ENCODE measurements at places on chromosomes 2 and 18.
A peak's percentile ranks its signal among the peaks of the same experiment; 100 is the strongest.

DNA sequence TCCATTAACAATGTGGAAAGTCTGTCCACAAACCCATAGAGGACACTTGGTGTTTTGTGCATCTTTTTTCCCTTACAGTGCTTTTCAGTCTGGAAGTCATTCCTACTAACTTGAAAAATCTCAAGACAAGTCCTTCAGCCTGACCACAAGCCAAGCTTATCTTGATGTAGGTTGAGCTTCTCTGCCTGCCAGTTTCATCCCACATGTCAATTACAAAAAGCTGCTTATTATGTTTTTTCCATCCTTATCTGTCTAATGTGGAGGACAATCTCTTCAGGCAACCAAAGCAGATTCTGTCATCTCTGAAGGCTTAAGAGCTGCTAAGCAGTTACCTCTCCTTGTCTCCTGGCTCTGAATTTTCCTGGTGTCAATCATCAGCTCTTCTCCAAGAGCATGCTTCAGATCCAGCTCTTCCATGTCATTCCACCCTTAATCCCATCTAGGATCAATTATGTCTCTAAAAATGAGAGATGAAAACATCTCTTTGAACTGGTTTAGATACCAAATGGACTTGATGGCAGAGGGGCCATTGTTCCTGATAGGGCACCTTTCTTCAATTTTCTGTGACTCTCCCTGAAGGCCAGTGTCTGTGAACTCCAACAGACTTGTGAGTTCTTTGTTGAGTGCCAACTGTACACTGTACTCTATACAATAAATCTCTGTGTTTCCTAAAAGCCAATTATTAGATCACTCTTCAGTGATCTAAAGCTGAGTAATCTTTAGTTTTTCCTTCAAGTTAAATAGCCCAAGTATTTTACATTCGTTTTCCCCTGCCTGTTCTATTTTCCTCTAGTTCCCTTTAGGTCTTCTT, 208.6 kb downstream of the RBM43 start:
- DNase-seq, result no peak

- no peak for DNase-seq
Measured at GRCh38 chr2:200212862-200213425, 93.5 kb upstream of the SPATS2L start.

- DNase-seq, result no peak
Measured at GRCh38 chr2:232329716-232330067, 48.9 kb upstream of the ALPP start.

DNA sequence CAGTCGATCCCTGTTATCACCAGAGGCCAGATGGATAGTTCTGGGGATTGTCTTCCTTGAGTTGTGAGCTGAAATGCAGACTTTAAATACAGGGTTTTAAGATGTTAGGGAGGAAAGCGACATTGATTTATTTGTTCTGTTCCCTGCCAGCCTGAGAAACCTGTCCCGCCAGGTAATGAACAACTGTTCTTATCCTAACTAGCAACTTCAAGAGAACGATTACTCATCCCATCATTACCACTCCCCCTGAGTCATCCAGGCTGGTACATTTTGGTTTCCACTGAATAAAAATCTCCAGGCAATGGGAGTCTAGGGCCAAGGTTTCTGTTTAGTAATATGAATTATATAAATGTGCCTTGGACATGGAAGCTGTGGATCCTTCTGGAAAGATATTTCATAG, 131.2 kb downstream of the LYPD6B start:
- no peak for DNase-seq

- no peak for DNase-seq
Measured at GRCh38 chr2:36871068-36871707, 95.1 kb downstream of the STRN start.

DNA sequence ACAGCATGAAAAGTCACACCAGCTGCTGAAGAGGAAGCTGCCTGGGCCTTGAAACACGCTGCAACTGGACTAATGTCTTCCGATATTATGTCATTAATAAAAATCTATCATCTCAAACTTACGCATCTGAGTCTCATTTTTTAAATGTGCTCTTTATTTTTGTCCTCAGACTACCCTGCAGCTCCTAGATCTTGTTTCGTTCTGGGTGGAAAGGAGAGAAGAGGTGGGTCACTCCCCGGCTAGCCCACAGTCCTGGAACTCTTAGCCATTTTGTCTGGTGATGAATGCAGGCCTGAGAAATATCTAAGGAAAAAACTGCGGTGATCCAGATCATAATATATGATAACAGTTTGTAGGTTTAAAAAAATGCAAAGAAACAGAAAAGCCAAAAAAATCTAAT, 73.3 kb downstream of the TXNL1 start:
- DNase-seq, result no peak

DNA sequence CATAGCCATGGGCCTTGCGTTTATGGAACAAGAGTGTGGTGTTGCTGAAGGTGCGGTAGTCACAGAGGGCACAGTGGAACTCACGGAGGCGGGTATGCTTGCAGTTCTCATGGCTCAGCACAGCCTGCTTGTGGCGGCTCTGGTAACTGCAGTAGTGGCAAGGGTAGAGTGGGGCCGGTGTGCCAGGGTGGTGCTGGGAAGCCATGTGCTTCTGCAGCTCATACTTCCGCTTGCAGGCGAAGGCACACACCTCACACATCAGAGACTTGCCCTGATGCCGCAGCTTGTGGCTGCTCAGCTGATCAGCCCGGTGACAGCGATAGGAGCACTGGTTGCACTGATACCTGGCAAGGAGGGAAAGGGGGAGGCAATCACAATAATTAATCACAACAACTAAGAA, 14.7 kb downstream of the ZNF142 start:
- DNase-seq, result no peak

DNA sequence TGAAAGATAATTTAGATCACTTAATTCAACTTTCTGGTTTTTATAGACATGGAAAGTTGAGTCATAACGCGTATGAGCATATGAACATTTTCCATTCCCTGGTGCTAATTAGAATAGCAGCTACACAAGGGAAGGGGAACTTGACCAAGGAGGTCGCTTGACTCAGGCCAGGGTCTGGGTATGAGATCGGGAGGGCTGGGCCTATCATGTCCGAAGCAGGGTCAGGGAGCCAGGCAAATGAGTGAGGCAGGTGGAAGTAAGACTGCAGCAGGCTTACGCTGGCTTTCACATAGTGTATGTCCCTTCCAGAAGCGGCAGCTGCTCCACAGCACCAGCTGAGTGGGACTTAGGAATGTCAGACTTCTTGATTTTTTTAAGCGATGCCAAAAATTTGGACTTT, 14.7 kb downstream of the RALB start:
- no peak for DNase-seq

GRCh38 chr2:170063456-170064235, 114.3 kb upstream of the MYO3B start:
- DNase-seq, result no peak

DNA sequence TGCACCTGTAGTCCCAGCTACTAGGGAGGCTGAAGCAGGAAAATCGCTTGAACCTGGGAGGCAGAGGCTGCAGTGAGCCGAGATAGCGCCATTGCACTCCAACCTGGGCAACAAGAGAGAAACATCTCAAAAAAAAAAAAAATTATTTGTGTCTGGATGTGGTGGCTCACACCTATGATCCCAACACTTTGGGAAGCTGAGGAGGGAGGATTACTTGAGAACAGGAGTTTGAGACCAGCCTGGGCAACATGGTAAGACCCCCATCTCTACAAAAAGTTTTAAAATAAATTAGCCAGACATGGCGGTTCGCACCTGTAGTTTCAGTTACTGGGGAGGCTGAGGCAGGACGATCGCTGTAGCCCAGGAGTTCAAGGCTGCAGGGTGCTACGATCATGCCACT, 1.6 kb upstream of the VAMP8 start:
- no peak for DNase-seq

GRCh38 chr2:74290066-74290465, 53.1 kb downstream of the SLC4A5 start:
- no peak for DNase-seq

- DNase-seq, result no peak
Measured at GRCh38 chr2:63242747-63243146, 192.1 kb downstream of the OTX1 start.

DNA sequence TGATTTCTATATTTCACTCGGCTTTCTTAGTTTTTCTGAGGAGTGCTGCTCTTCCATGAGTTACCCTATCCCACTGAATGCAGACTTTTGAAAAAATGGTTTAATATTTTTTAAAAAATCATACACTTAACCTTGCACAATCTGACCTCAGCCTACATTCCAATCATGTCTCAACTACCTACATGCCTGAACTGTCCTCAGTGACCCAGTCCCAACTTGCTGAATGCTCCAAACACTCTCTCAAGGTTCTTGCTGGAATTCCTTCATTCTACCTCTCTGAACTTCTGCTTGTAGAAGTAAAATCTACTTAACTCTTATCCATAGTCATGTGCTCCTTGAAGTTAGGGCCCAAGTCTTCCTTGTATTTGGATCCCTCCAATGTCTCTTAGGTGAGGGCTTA, 181.6 kb downstream of the XIRP2 start:
- no peak for DNase-seq

DNA sequence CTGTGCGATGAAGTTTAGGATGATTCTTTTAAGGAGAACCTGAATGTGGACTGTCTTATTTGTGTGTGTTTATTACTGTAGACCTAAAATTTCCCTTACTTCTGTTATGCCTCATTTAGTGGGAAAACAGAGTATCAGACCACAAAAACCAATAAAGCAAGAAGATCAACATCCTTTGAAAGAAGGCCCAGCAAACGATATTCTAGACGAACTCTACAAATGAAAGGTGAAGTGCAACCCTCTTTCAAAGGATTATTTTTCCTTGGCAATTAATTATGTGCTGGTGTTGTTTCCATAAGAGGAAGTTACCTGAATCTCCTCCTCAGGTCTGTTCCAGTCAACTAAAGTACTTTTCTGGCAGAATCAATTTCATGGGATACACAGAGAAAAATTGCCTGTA, 78.6 kb downstream of the EPB41L5 start:
- no peak for DNase-seq

DNA sequence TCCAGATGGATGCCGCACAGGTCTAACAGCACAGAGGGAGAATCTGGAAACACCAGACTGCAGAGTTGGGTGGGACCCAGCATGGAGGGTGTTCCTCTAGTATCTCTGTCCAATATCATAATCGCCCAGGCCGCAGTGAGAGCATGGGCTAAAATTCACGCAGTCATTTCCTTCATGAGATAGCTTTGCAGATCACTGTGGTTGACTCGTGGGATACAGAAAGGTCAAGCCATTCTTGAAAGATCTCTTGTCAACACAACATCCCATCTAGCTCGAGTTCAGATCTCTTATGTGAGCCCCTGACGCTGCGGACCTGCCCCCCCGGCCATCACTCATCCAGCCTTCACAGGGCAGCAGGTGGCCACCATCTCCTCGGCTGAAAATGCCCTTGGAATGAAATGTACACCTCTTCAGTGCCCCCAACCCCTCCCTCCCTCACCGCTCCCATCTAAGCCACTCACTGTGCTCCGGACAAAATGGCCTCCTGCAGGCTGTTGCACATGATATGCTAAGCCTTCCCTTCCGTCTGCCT, 45.9 kb downstream of the FOSL2 start:
- DNase-seq, result no peak

DNA sequence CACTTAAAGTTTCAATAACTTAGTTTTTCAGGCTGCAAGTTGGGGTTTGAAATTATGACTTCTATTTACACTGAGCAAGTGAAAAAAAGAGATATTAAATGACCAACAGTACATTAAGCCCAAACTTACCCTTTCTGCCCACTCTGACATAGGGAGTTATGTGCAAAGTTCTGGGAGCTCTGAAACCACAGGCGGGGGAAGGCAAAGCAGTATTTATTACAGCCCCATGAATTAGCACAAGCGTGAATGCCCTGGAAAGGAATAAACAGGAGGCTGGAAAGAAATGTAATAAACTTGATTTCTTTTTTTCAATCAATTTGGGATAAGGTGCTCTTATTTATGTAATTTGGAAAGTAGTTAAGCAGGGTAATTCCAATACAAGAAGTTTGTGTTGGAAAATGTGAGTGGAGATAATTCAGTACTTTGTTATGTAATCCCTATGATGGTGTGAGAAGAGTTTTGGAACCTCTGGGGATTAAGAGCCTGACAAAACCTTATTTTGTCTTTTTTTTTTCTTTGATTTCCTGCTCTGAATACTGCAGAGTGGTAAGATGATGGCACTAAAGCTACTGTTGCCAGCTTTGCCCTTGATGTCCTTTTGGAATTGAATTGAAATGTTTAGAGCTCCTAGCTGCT, 351.5 kb downstream of the ARHGAP15 start:
- DNase-seq, result no peak

GRCh38 chr2:9681427-9681817, 50.6 kb upstream of the YWHAQ start:
- DNase-seq, result no peak

DNA sequence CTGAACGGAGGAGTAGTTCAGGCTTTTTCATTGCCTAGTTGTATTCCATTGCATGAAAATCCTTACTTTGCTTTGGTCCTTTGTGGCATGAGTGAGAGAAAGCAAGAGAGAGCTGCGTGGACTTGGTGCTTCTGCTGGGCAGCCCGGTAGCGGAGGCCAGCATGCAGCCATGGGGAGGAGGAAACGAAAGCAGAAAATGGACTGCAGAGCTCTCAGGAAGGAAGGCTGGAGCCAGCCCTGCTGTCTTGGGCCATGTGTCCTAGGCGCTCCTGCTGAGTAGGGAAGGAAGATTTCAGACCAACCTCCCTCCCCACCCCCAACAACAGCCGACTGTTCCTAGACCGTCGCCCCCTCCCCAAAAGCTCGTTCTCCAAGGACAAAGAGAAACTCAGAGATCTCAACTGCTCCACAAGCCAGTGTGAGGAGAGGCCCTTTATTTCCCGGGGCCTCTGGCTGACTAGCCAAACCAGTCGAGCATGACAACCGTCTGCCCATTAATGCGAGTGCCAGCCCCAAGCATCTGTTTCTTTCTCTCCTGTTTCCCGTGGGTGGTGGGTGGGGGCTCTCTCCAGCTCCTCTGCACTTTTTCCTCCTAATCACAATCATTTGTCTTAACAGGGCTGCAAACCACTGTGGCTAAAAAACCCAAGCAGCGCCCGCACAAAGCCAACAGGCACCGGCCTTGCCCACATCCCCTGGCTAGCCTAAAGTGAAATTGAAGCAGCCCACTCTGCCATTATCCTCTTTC, 66.8 kb upstream of the FZD7 start:
- no peak for DNase-seq

GRCh38 chr2:122531290-122532071, 776.0 kb downstream of the TSN start:
- no peak for DNase-seq

- DNase-seq, result no peak
Measured at GRCh38 chr2:105712166-105712915, 32.4 kb upstream of the NCK2 start.

GRCh38 chr18:56902653-56903052, 244.2 kb upstream of the BOD1L2 start:
- DNase-seq, result no peak

DNA sequence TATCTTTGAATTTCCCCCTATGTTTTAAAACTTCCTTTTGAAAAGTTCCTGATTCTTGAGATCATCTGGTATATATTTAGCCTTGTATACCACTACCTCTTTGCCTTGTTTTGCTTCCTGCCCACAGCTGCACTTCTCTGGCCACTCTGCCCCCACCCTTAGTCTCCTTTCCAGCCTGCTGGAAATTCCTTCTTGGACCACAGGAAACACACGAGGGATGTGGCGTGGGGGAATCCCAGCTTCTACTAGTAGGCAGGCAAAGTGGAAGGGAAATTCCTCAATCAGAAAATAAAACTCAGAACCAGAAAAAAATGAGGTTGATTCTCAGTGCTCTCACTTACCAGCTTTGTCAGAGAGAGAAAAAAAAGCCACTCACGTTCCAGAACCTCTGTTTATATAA, 13.4 kb downstream of the IL18RAP start:
- DNase-seq, result no peak

GRCh38 chr18:71878226-71878625, 665.9 kb downstream of the CBLN2 start:
- DNase-seq, result no peak

- DNase-seq, result no peak
Measured at GRCh38 chr2:189276277-189276676, 96.7 kb upstream of the COL5A2 start.

- DNase-seq, result peak; percentile 55
Measured at GRCh38 chr2:1219901-1220573, 193.2 kb upstream of the TPO start.

All from smooth muscle cell of the brain vasculature (primary cell).